ENCODE measurements at places on chromosomes 2 and 18.

- no peak for DNase-seq
These were observed 588.1 kb downstream of the DCDC2C start for GRCh38 chr2:4291430-4291829.

DNA sequence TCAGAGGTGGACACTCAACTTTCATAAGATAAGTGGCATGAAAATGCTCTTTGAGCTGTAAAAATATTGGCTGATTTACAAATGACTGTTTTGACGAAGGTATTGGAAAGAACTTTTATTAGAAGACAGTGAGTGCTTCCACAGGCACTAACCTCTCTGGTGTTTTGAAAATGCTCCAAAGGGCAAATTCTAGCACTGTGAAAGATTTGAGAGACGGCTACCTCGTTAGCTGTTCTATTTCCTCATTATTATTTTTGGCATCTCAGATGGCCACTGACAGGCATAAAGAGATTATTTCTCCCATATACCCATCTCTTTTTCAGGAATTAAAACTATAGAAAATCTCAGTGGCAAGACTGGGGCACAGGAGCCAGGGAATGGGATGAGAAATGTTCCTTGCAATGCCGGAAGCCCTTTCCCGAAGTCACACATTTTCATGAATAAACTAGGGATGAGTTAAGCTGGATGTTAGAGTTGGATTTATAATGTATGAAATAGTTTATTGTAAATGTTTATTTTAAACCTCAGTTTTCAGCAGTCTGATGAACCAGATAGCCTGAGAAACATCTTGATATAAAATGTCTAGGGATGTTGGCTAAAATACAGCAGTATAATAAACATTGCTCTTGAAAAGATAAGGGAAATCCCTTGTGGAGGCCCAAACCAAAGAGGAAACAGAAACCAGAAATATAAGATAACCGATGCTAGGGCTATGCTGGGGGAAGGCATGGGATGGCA, 175.7 kb downstream of the ASB1 start:
- DNase-seq, result no peak

DNA sequence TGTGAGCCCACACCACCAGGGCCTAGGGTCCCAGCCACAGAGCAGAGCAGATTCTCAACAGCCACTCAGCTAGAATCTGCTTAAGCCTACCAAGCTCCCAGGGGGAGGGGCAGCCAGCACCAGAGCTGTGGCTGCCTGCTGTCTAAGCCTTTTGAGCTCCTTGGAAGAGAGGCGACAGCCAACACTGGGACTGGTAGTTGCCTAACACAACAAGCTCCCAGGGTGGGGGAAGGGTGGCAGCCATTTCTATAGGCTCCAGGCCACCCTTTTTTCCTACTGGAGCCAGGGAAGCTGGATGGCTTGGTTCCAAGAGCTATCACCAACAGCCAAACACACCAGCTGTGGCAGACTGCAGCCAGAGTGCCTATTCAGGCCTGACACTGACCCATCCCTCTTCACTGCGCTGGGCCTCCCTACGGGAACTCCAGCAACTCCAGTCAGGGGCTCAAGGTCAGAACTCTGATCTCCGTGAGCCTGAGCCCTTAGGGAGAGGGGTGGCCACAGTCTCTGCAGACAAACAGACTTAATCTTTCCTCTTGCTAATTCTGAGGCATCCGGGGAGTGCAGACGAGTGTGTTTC, 1824.3 kb upstream of the CELF4 start:
- DNase-seq, result no peak

- DNase-seq, result no peak
These were observed 233.5 kb downstream of the DYM start for GRCh38 chr18:49227001-49227380.

DNA sequence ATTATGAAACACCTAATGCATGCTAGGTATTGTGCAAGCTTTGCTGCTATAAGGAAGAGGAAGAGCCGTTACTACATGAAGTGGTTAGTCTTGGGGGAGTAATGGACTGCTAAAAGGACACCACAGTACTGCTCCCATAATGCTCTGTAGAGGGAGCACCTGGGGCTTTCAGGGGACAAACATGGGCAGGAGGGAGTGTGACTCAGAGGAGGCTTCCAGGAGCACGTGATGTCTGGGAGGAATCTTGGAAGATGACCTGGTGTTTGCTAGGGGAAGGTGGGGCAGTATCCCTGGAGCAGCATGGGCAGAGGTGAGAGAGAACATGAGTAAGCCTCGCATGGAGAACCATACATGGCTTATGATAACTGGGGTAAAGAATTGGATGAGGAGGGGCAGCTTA, 18.8 kb downstream of the MAPK4 start:
- no peak for DNase-seq

DNA sequence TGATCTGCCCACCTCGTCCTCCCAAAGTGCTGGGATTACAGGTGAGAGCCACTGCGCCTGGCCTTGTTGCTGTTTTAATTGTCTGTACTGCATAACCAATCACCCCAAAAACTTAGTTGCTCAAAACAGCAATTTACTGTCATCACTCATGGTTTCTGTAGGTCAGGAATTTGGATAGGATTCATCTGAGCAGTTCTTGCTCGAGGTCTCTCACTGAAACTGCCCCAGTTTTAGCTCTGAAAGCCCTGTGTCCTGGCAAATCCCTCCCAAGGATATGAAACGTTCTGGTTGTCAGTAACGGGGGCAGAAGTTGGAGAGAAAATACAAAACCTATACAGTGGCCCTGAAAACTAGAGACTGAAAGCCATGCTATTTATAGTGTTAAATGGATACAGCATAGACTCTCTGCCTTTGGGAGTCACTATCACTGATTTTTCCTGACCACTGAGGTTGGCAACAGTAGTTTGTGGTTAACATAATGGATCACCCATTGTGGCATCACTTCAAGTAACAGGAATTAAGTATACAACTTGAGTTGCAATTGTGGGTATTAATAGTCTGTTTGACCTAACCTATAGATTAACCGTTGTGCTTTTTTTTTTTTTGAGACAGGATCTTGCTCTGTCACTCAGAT, 27.2 kb upstream of the ERICH2 start:
- DNase-seq, result no peak

DNA sequence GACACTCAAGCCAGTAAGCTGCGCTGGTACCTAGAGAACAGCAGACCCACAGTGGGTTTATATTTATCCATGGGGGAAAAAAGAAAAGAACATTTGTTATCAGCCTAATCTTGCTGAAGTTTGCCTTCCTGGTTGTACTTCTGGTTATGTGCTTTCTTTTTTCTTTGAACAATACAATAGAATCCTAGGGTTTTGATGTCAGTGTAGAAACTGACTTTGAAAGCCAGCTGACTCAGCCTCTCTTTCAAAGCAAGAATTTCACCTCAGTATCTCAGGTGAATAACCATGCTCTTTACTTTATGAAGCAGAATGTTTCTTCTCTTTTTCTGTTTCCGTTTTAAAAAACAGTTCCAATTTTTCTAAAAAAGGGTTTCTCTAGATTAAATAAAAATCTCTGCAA, 78.4 kb downstream of the CD8B2 start:
- DNase-seq, result no peak

DNA sequence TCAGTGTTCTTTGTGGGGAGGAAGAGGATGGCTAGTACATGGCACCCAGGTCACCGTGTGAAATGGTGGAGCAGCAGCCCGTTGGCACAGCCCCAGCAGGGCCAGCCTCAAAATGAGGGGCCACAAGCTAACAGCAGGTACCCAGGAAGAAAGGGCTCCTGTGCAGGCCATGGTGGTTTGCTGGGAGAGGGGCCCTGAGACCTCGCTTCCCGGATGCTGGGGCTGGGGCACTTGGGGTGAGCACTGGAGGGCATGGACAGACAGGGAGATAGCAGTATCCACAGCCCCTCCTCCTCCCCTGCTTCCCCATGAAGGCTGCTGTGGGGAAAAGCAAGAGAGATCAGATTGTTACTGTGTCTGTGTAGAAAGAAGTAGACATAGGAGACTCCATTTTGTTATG, 16.2 kb upstream of the TEX44 start:
- DNase-seq, result no peak

DNA sequence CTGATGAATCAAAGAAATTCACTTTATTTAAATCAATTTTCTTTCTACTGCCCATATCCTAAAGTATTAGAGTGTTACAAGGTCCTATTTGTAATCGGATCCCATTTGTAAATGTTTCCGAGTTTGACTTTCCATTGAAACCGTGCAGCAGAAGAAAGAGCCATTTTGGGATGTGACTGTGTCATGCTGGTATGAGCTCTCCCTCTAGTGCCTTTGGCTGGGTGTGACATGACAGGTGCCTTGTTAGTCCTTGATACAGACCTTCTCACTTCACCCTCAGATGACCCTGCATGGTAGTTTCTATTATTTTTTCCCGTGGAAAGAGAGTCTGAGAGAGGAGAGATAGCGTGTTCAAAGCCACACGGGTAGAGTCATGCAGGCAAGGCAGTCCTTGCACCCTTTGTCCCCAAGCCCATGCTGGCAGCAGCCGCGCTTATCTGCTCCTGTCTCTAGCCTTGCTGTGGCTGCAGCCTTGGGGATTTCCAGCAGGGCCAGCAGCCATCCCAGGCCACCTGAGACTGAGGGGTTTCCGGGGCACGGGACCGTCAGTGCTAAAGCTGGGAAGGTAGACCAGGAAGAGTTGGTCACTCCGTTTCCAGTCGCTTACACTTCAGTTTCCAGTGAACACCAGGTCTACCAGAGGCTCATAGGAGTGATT, 21.4 kb downstream of the CHMP1B start:
- peak; percentile 32 for DNase-seq

- DNase-seq, result no peak
These were observed 58.1 kb upstream of the IL1RL1 start for GRCh38 chr2:102253140-102253752.

GRCh38 chr18:58908006-58908405, 43.3 kb downstream of the ZNF532 start:
- DNase-seq, result no peak

DNA sequence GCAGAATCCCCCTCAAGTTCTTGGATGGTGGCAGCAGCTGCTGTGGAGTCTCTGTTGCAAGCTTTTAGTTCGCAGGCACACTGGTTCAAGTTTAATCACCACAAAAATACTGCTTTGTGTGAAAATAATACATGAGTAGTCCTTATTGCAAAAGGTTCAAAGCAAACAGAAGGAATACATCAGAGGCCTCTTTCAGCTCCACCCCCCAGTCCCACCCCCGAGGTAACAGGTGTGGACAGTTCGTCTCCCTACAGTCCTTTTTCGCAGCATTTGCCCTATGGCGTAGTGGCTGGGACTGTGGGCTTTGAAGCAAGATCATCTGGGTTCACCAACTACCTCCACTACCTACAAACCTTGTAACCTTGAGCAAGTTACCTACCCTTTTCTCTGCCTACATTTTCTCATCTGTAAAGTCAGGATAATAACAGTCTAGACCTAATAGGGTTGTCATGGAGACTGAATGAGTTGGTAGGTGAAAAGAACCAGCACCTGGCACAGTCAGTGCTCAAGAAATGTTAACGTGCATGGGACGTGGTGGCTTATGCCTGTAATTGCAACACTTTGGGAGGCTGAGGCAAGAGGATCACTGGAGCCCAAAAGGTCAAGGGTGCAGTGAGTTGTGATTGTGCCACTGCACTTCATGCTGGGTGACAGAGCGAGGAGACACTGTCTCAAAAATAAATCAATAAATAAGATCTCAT, 61.7 kb downstream of the TCF7L1 start:
- no peak for DNase-seq

- DNase-seq, result no peak
These were observed 138.6 kb downstream of the DTNA start for GRCh38 chr18:34848695-34849094.

GRCh38 chr2:190877436-190877835, 3.2 kb upstream of the GLS start:
- DNase-seq, result peak; percentile 41

DNA sequence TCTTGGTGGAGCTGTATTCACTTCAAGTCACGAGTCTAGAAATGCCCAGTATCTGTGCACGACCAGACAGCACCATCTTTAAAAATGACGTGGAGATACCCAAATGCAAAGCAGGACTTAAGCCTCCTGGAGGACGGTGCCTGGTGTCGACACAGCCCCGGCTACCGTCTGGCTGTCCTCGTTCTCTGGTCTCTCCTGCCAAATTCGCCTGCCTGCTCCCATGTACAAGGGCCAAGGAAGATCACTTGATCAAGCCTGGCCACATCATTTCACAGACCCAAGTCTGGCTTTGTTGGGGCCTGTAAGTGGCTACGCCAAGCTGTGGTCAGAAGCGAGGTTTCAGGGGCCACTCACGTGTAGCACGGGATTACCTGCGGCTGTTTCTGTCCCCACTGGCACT, 9.4 kb downstream of the ODC1 start:
- DNase-seq, result no peak

DNA sequence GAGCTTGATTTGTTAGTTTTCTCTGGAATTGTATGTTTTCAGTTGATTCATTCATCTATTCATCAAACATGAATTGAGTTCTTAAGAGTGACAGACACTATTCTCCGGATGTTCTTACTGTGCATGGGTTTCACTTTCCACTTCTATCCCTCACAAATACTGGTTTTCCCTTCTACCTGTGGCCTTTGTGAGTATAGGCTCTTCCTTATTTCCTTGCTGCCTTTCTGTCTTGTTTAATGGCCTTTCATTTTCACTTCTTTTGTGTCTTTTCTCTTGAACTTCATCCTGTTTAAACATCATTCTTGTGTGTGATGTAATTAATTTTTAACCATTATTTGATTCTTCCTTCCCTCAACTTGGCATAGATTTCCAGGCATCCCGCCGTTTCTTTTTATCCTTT, 90.7 kb downstream of the CRIM1 start:
- DNase-seq, result no peak

DNA sequence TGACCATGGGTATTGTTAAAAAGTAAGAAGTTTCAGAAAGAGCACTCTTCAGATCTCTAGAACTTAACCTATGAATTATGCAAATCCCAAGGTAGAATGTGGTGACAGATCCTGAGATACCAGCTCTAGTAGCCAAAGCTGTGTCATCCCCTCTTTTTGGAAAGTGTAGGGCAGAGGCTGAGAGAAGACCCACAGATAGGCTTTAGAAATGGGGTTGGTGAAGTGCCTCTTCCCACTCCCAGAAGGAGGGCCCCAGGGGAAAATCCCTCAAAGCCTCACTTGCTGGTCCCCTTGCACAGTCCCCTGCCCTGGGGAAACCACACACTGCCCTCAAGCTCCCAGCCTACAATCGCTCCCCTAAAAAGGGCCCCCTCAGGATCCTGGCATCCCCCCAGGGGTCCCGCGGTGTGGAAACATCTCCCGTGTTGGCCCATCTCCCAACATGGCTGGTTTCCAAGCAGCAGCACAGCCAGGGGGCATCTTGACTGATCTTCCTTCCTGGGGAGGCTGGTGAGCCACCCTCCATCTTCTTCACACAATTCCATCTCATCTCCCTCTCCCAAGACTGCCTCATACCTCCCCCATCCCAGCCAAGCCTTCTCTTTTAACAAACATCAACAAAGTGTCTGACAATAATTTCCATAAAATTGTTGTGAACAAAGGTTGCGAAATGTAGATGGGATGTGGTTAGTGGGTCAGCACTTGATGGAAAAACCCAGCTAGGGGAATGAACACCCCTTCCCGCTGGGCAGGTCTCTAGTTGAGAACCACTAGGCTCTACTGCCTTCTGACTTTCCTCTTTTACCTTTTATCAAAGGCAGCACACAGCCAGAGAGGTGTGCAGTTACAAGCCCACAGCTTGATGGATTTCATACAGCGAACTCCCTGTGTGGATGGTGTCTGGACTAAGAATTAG, 25.1 kb downstream of the MAL start:
- no peak for DNase-seq

- DNase-seq, result no peak
These were observed 56.0 kb downstream of the CLHC1 start for GRCh38 chr2:55176094-55176415.

Measured in KBM-7 (cell line).